AG08395 (cell line): ENCODE measurements at places on chromosomes 12 and 14.

GRCh38 chr12:2793561-2793960, 1.2 kb upstream of the FKBP4 start:
- DNase-seq = no peak

DNA sequence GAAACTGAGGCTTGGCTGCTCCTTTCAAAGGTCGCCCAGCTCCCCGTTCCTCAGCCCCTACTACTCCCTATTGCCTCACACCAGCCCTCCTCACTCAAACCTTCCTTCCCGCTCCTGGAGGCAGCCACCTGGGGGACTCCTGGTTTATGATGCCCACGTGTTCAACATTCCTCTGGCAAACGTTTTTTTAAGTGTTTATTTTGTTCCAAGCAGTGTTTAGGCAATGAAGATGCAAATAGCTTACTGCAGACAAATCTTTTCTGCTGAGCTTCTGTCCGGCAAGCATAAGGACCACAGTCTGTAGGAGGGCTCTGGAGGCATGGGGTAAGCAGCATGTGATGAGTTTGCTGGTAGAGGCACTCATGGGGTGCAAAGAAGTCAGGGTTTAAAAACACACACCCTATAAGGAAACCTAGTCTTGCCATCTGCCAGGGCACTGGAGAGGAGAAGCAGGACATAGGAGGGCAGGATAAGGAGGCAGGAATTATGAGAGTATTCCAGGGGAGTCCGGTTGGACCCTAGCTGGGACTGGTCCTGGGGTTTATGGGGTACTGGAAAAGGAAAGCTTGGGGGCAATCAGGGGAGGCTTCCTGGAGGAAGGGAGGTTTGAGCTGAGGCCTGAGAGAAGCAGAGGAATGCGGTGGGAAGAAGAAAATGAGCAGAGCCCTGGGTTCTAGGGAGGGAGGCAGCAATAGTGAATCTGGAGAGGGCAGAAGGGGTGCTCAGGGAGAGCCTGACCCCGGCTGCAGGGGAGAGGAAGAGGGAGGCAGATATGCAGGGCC, 123.3 kb downstream of the NCOR2 start:
- no peak for DNase-seq

DNA sequence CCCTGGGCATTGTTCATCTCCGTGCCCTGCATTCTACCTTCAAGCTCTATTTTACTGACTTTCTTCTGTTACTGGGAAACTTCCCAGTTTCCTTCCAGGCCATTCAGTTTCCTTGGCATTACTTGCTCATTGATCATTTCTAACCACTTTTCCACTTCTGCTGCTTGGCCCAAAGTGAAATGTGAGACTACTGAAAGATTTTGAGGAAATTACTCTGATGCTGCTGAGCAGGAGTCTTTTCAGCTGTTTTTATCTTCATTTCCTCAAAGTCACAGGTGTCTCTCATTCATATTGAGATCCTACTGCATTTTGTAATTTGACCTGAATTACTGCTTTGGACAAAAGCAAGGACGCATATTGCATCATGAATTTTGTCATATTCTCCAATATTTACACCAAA, 26.4 kb upstream of the DBX2 start:
- no peak for DNase-seq

- DNase-seq = no peak
Observed at GRCh38 chr14:96727491-96727890, 69.7 kb upstream of the VRK1 start.

GRCh38 chr12:91982946-91983345, 162.7 kb downstream of the BTG1 start:
- no peak for DNase-seq

DNA sequence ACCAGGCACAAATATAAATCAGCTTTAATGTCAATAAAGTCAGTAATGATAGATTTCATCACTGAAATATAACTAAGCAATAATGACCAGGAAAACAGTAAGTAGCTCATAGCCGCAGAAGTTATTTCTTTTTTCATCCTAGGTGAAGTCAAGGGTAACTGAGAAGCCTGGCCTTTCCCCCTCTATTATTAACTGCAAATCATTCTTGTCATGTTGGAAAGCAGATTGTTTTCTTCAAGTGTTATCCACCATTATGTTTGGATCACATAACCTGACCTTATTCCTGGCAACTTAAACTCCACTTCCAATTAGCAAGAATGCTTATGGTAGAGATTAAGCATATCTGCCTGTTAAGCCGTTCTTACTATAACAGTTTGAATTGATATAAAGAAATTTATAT, 603.4 kb upstream of the FOXG1 start:
- DNase-seq = no peak

GRCh38 chr12:7081037-7081436, 11.2 kb downstream of the C1R start:
- no peak for DNase-seq

DNA sequence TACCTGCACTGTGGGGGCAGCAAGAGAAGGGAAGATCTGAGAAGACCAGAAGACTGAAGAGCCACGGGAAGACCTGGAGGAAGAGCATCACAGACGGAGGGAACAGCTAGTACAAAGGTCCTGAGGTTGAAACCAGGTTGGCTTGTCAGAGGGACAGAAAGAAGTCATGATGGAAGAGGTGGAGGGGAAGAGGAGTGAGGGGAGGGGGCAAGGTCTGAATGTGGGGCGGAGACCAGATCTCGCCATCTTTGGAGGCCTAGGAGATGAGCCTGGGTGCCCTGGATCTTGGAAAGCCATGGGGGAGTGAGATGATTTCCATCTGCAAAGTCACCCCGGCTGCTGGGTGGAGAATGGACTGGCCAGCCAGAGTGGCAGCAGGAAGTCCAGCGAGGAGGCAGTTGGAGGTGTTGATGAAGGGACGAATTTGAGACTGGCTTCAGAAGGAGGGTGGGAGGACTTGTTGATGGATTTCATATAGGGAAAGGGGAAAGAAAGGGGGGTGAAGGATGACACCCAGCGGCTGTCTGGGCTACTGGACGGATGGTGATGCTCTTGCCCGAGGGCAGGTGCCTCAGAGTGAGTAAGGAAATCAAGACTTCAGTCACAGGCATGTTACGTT, 14.6 kb upstream of the UBC start:
- no peak for DNase-seq

DNA sequence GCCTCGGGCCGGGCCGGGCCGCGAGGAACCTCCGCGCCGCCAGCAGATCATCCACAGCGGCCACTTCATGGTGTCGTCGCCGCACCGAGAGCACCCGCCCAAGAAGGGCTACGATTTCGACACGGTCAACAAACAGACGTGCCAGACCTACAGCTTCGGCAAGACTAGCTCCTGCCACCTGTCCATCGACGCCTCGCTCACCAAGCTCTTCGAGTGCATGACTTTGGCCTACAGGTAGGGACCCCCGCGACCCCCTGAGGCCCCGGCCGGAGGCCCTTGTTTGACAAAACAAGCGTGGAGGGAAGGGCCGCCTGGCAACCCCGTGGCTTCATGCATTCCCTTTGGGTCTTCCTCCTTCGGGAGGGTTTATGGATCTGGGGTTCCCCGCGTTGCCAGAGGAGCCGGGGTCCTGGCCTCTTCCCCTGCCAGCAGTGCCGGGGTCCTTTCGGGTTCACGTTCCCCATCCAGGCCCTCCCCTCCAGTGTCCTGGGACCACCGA, 526 bp downstream of the MLXIP start:
- no peak for DNase-seq
